Left colon (tissue), 2 donors: ENCODE measurements at places on chromosomes 4 and X. TPM values are rescaled to one million over a fixed set of nuclear protein-coding genes. Genes with fewer than 3 reads are reported as not detected.
A peak's percentile ranks its signal among the peaks of the same experiment; 100 is the strongest.

CXCR3 gene
- total RNA-seq = 2.7 TPM

SHROOM3 gene
- total RNA-seq = 158 TPM

FMR1NB gene
- not detected for total RNA-seq

TENM3 gene
- 0.18 TPM for total RNA-seq

SPANXD gene
- not detected for total RNA-seq

CABS1 gene
- total RNA-seq = not detected

C4orf54 gene
- not detected for total RNA-seq

EGF gene
- 3.9 TPM for total RNA-seq

F8A1 gene
- total RNA-seq = 30.9 TPM

LAMTOR3 gene
- total RNA-seq = 70.9 TPM

MAGED4B gene
- 5.2 TPM for total RNA-seq

PIN4 gene
- 7.8 TPM for total RNA-seq

MRFAP1L1 gene
- 27.1 TPM for total RNA-seq

LINC00632 gene
- total RNA-seq = 72.8 TPM

HCCS gene
- total RNA-seq = 43.6 TPM

- no peak for DNase-seq
These were observed 268.1 kb downstream of the DKK2 start for GRCh38 chr4:106767991-106768390.

DNA sequence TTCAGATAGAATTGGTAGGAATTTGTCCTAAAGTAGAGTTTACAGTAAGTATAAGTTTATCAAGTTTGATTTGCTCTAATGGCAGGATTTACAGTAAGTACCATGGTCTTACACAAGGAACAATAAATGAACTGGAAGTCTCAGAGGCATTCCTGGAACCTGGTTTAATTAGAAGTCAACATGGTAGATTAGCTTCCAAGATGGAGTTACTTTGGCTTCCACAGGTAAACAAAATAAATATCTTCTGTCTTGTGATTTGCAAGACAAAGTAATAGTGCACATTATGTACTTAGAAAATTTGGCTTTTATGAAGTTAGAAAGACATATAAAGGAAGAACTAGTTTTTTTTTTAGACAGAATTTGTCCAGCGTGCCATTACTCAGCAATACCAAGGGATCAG is 190.7 kb downstream of the GLUD2 start:
- DNase-seq = no peak

DNA sequence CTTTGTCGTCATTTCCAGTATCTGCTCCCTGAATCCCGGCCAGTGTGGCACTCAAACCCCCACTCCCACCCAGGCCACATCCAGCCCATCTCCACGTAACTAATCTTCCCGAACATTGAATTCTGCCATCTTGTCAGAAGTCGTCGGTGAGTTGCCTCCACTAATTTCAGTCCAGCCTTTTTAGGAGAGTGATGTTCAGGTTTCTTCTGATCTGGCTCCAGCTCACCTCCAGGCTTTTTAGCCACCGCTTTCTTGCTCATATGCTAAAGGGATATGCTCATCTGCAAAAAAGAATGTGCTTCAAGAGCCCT is 1.3 kb downstream of the TMEM165 start:
- DNase-seq = no peak

DNA sequence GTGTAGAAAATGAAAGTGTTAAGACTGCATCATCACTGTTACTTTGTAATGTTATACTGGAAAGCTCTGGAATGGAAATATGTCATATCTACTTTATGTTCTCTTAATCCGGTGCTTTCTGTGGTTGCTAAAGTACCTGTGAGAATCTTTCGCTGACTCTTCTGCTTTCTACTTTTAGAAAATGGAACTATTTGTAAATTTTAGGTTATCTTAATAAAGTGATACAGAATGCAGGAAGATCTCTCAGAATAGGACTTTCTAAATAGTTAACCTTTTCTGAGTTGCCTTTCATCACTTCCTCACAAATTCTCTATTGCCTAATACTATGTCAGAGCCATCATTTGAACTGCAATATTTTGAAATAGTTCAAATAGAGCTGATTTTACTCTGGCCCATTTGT is 69.3 kb downstream of the BMP2K start:
- DNase-seq = no peak

- DNase-seq = peak; percentile 26
These were observed 685 bp upstream of the NDNF start for GRCh38 chr4:121073004-121073435.

DNA sequence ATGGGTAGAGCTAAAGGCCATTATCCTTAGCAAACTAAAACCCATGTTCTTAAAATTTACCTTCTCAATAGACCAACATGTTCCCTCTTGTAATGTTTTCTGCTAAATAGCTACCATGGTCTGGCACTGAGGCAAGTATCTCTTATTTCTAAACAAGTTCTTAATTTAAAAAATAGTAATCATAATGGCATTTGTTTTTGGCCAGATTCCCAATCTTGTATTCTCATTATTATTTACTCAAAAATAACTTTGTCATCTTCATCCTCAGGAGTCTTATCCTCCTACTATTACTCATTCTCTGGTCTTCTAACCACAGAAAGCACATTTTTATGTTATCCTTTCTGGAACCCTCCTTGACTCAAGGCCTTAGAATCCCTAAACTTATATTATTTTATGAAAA is 931.2 kb downstream of the CCSER1 start:
- no peak for DNase-seq

- DNase-seq = no peak
These were observed 9.9 kb downstream of the FHIP1A start for GRCh38 chr4:151418856-151419255.

DNA sequence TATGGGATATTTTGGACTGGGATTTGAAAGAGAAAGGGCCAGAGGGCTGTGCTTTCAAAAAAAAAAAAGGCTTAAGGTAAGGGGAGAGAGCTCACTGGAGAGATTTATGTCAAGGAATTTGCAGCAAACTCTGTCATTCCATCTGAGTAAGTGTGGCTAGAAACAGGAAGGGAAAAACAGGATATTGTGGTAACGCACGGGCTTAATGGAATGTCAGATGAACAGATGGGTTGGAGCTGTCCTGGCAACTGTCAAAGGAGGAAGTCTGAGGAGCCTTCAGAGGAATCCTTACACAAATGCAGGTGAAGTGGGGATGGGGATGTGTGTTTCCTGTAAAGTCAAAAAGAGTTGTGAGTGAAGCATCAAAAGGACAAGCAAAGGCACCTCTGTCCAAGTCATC is 15.1 kb upstream of the NKX3-2 start:
- no peak for DNase-seq

- peak; percentile 45 for DNase-seq
These were observed at the start of gene PDLIM3 for GRCh38 chr4:185534866-185535611. PDLIM3 (minus strand) TSS chr4:185535507; CDS start chr4:185535434, 73 bp downstream.

GRCh38 chr4:41154010-41154813 is 60.1 kb downstream of the APBB2 start:
- no peak for DNase-seq

DNA sequence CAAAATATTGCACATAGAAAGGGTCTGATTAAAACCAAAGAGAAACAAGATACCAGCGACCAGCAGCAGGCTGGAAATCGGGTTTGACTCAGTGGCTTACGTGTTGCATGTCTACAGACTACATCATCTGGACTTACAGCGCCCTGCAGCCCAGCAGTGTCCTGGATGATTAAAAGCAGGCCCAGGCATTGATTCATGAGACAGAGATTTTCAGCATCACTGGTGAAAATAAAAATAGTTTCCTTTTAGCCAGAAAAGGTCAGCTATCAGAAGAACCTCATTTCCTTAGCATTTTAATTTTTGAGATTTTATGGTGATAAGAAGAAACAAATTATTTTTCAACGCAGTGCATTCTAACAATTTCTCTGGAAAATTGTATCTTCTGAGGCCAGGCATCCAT is 190.6 kb downstream of the PTTG2 start:
- no peak for DNase-seq

- no peak for DNase-seq
These were observed 183.5 kb downstream of the PCDH7 start for GRCh38 chr4:30903502-30904214.

GRCh38 chr4:153791746-153792617 is 3.1 kb upstream of the SFRP2 start:
- DNase-seq = peak; percentile 36

GRCh38 chr4:48212165-48212564 is 57.5 kb downstream of the TEC start:
- DNase-seq = no peak

DNA sequence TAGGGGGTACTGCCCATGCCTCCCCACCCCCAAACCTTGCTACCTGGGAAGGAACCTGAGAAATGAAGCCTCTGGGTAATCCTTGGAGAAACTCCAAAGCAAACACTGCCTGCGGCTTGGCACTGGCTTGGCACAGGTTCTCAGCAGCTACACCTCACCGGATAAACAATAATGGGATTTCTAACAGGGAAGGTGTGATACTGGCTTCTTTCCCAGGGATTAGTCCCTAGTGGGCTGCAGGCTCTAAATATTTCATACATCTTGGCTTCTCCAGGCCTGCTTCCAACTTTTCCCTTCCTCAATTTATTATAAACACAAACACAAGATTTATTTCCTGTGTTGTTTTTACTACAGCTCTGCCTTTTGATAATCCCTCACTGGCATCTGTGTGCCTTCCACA is 12.5 kb downstream of the SEC24D start:
- DNase-seq = peak; percentile 44

DNA sequence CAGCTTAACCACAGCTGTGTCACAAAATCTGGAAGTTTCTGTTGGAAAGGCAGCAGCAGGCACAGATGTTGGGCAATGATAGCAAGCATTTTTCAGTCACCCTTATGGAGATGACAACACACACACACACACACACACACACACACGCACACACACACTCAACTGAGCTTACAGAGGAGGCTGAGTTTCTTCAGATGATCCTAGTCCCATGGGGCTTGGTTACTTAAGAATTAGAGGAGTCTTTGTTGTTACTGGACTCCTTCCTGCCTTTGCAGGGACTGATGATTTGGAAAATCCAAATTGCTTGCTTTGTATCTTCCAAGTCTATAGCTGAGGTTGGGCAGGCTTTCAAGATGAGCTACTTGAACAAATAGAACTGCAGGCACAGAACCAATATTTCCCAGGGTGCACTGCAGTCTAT is 740.1 kb upstream of the PITX2 start:
- DNase-seq = no peak

GRCh38 chr4:25031077-25031621 is 403 bp upstream of the LGI2 start:
- no peak for DNase-seq

DNA sequence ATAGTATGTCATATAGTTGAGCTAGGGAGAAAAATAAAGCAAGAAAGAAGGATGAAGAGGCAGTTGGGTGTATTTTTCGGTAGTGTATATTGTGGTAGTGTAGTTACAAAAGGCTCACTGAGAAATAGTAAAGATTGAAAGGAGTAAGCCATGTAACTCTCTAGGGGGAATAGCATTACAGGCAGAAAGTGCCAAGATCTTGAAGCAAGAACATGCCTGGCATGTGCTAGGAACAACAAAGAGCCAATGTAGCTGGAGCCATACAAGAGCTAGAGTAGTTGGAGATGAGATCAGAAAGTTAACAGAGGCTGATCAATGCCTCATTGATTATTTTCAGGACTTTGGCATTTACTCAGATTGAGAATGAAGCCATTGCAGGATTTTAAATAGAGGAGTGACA is 3.0 kb downstream of the ABCE1 start:
- no peak for DNase-seq

DNA sequence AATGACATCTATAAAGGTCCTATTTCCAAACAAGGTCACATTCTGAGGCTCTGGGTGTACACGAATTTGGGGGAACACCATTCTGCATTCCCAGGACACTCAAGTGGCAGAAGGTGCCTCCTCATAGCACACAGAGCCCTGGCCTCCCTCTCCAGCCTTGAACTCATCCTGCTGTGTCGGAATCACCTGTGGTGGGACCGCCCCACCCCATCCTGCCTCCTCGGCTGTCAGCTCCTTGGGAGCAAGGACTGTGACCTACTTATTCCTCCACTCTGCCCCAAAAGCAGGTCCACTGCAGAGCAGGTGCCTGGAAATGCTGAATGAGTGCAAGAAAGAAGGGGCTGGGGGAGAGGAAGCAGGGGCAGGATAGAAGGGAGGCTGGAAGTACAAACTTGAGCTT is 33.5 kb downstream of the HTRA3 start:
- peak; percentile 10 for DNase-seq

GRCh38 chr4:88745581-88746163 is 48.0 kb upstream of the NAP1L5 start:
- no peak for DNase-seq
